ENCODE measurements at places on chromosomes 7 and 10.
A peak's percentile ranks its signal among the peaks of the same experiment; 100 is the strongest.

- peak; percentile 61 for DNase-seq
Measured at GRCh38 chr10:79463578-79464496, 18.4 kb upstream of the ZCCHC24 start.

GRCh38 chr10:4538016-4538415 is 288.0 kb upstream of the AKR1E2 start:
- no peak for DNase-seq

- DNase-seq: no peak
Measured at GRCh38 chr7:101555269-101555920, 73.7 kb downstream of the MYL10 start.

DNA sequence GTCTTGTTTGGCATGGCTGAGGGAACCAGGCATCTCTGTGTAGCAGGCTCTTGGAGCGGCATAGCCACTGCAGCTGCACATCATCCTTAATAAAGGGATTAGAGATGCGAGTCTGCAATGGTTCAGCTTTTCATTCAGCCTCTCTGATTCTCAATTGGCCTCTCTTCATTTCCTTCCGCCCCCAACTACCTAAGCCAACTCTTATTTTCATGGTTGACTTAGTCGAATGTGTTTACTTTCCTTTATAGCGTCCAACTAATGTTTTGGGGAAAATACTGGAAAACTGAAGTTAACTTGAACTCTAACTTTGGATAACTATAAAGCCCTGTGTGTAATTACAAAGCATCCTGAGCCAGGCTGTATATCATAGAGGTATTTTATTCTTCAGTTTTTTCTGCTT is 202.2 kb upstream of the KIAA1217 start:
- DNase-seq: no peak

- DNase-seq: no peak
Measured at GRCh38 chr7:67301667-67302066, 305.0 kb downstream of the TYW1 start.

GRCh38 chr7:114889646-114890285 is 32.1 kb upstream of the MDFIC start:
- DNase-seq: peak; percentile 97

- no peak for DNase-seq
Measured at GRCh38 chr10:129954492-129955315, 9.4 kb downstream of the EBF3 start.

GRCh38 chr7:42700406-42701327 is 211.2 kb downstream of the C7orf25 start:
- DNase-seq: no peak

GRCh38 chr7:100088621-100089457 is at the start of gene COPS6:
Gene COPS6, plus strand, starts transcription at chr7:100088969. Its CDS starts 22 bp downstream, at chr7:100088991.
- DNase-seq: no peak

DNA sequence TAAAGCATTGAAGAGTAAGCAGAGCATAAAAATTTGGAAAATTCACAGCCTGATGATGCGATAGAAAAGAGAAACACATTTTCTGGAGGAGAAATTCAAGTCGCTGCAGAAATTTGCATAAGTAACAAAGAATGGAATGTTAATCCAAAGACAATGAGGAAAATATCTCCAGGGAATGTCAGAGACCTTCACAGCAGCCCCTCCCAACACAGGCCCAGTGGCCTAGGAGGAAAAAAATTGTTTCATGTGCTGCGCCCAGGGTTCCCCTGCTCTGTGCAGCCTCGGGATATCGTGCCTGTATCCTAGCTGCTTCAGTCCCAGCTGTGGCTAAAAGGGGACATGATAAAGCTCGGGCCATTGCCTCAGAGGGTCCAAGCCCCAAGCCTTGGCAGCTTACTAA is 206.8 kb downstream of the TPK1 start:
- no peak for DNase-seq

DNA sequence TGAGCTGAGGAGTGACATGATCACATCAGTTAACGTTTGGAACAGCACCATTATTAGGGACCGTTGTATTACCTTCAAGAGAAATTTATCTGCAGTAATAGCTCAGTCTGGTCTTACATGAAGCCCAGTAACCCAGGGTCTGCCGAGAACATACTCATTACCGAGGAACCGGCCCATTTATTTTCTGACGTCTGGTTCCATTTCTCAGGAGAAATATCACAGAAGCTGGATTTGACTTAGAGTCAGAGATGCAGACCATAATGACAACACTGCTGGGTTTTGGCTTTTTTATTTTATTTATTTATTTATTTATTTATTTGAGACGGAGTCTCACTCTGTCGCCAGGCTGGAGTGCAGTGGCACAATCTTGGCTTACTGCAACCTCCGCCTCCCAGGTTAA is 163.1 kb downstream of the CCDC3 start:
- DNase-seq: no peak

DNA sequence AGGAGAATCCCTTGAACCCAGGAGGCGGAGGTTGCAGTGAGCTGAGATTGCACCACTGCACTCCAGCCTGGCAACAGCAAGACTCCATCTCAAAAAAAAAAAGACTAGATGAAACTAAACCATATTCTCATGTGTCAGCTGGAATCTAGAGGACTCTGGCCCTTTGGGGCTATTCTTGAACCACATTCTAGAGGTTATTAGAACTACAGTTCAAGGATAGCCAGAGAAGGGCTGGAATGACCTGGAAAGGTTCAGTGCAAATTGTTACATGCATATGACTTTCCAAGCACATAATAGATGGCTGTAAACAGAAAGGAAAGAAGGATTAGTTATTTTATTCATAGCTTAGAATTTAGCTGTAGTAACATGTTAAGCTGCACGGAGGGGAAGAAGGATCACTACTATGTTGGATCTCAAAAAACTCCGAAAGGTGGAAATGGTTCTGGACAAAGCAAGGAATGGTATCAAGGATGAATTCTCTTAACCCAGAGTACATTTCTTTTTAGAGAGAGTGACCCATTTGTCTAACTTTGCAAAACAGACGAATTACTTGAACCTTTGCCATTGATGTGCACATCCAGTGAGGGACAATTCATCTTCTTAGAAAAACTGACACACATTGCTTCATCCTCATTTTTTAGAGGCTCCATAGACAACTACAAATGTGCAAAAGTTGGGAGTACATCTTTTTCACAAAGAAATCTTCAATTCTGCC is 124.0 kb upstream of the SAMD8 start:
- DNase-seq: peak; percentile 21

DNA sequence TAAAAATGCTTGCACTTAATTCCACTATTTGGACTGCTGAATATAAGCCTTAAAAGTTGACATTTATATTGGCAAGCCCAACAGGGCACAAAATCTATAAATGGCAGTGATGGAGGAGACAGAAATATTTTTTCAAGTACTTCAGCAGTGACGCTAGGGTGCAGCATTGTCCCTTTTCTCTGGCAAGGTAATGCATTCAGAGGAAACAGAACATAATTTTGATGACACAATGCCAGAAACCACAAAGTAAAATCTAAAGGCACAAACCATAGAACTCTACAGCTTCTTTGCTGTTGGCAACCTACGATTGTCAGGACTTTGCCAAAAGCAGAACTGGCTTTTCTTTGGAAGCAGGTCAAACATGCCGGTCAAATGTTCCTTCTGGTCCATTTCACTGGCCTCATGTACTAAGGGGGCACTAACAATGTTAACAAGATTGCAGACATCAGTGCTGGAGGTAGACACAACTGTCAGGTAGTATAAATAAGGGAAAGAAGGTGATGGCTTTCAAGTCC is 30.9 kb upstream of the FAM133B start:
- DNase-seq: peak; percentile 90

DNA sequence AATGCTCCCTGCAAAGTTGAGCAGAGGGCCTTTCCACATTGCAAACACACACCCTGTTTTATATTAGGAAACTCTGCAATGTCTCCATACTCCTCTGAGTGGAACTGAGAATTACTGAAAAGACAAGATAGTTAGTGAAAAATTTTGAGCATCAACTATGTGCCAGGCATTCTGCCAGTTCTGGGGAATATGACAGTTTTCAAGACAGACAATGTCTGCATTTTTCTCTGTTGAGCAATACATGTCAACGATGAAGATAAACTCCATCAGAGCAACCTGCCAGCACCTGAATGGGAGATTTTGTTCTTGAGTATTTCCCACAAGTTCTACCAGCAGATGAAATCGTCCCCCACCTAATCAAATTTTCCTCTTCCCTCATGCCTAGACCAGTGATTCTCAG is 203.4 kb upstream of the BMPER start:
- DNase-seq: no peak

- DNase-seq: no peak
Measured at GRCh38 chr7:2023877-2024566, 208.7 kb downstream of the MAD1L1 start.

DNA sequence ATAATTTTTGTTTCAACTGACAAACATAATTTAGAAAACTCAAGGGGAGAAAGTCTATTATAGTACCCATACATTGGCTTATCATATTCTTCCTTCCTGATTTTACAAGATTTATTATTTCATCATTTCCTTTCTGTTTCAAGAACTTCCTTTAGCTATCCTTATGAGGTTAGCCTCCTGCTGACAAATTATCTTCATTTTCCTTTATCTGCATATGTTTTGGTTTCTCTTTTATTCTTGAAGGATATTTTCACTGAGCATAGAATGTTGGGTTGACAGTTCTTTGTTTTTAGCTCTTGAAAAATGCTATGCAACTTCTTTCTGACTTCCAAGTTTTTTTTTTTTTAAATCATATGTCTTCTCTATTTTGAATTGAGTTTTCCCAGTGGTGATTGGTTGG is 21.3 kb upstream of the TCERG1L start:
- no peak for DNase-seq

- DNase-seq: no peak
Measured at GRCh38 chr7:157442456-157442855, 105.7 kb downstream of the DNAJB6 start.

DNA sequence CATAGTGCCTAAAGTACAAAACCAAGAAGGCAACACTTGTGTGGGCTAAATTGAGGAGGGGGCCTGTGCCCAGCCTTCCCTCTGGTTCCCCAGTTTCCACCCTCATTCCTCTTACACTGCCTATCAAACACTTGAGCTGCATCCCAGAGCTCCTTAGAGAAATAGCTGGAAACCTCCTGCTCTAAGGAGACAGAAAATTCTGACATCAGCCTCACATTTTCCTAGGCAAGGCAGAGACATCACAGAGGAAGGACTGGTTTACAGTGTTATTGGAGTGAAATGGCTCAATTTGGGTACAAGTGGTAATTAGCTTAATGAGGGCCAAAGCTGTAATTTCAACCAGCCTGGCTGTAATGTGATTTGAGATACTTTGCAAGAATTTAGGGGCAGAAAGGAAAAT is 192.3 kb upstream of the AOAH start:
- DNase-seq: no peak

DNA sequence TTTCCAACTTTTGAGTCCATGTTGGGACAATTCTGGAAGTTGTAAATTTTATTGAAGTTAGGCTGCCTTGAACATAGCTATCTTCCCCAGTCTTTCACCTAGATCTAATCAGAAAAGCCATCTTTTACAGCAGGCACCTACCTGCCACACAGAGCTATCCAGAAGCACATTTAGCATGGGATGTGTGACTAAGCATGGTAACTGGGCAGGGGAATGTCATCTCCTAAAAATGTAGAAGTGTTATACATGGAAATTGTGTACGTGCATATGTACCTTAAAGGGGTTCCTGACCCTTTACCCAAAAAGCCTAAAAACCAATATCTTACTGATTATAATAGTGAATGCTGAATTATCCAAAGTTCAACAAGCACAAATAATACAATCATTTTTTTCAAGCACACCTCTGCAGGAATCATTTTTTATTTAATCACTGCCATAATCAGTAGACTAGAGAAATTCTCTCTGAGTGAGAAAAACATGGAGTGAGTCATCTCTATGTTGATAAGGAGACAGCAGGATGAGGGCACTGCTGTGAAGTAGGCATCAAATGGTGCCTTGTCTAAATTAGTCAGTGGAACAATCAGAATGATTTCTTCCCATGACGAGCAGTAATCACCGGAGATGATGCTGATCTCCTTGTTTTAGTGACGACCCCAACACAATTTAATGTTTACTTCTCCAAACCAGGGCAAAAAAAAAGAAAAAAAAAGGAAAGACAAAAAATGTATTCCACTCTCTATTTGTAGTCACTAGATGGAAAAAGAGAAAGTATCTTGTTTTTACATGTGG is 75.9 kb downstream of the SORBS1 start:
- DNase-seq: no peak

GRCh38 chr7:85135977-85136376 is 50.9 kb downstream of the SEMA3D start:
- peak; percentile 50 for DNase-seq

DNA sequence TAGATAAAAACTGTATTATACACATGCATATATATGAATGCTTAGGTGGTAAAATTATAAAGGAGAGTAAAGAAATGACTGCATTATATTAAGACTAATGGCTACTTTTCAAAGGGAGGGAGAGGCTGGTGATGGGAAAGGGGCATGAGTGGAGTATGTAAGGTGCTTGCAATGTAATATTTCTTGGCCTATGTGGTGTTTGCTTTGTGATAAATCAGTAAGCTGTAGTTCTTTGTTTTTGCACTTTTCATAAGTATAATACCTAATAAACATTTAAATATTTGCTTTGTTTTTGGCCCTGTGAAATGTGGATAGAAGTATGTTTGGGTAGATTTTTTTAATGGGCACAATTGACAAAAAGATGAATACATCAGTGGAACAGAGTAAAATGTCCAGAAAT is 25.9 kb downstream of the AGBL3 start:
- DNase-seq: no peak

DNA sequence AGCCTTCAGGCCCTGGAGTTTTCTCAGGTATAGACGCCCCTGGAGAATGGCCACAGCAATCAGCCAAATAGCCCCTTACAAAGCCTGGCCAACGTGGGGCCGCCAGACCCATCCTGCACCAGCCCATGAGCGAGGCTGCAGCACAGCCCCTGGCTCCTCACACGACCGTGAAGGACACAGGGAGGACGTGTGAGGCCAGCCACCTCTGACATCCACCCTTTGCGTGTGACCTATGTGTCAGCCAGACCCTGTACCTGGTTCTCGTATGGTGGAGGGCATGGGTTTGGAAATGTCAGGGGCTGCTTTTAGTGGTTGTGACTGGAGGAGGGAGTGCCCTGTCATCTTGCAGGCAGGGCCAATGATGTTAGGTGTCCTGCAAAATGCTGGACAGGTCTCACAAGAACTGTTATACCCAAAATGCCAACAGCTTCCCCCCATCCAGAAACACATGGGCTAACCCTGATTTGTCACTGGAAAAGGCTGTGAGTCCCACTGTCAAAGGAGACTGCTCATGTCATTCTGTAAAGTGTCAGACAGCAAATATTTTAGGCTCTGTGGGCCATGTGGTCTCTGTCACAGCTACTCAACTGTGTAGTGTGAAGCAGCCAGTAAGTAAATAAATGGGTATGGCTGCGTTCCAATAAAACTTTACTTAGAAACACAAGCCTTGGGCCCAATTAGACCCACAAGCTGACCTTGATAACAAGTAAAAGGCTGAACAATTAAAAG is 30.0 kb downstream of the NOD1 start:
- no peak for DNase-seq

DNA sequence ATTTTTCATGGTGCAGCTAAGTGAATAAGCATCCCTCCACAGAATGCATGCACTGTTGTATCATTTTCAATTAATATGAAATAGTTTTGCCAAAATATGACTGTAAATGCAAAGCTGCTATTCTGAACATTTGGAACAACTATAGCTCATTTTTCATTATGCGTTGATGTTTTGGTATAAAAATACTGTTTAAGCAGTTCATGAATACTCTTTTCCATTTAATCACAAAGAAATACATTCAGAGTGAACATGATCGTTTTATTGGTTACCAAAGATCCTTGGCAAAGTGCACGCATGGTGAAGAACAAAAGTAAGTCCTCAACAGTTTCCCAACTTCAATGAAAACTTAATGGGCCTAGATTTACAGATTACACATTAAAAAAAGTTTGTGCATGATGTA is 33.1 kb downstream of the SKIDA1 start:
- DNase-seq: no peak

- no peak for DNase-seq
Measured at GRCh38 chr7:143203386-143203785, 18.5 kb upstream of the TAS2R40 start.

All from skeletal muscle cell (primary cell).